ENCODE measurements at places on chromosomes 1 and 21.

- DNase-seq = no peak
Observed at GRCh38 chr1:112529301-112529700, 20.5 kb downstream of the WNT2B start.

DNA sequence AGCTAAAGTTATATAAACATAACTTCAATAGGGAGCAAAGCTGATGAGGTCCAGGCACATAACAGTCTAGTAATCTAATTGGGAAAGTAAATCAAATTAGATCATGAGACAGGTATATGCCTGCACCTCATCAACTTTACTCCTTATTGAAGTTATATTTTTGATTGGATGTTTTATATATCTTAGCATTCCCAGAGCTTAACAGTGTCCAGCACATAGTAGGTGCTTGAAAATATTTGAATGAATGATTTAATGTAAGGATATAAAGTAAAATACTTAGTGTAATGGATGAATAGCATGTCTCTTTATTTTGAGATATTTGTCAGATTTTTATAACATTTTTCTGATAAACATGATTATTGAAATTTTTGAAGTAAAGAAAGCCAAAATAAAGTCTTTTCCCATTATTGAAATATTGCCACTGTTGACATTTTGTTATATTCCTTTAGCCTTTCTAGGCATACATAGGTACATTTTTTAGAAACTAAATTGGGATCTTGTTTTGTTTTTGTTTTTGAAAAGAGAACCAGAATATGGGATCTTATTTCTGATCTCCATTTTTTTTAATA lies 2.8 kb downstream of the CDC7 start:
- no peak for DNase-seq

DNA sequence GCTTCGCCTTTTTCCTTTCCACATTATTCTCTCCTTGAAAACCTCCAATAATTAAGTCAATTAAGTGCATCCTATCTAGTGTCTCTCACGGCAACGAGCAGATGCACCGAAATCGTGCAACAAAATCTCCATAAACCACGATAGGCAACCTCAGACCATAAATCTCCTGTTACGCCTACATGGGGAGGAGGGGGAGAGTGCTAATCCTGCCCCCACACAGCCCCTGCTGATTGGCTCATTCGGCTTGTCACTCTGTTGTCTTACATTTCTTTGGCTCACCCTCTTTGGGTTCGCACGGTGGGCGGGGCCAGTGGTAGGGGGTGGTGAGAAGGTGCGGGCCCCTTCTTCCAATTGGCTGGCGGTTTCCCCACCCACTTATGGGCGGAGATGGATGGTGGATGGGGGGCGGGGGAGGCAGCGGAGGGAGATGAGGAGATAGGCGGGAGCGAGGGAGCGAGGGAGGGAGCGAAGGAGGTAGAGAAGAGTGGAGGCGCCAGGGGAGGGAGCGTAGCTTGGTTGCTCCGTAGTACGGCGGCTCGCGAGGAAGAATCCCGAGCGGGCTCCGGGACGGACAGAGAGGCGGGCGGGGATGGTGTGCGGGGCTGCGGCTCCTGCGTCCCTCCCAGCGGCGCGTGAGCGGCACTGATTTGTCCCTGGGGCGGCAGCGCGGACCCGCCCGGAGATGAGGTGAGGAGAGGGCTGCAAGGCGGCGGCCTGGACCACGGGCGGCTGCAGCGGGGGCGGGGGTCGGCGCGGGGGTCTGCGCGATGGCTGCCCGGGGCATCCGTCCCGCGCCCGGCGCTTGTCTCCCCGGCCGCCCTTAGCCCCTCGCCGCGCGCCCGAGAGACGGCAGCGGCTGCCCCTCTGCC lies at the start of gene ITSN1:
Gene ITSN1 (plus strand): TSS at position 475 of the 869 bp plus-strand sequence. CDS start 76,328 bp downstream, outside the sequence.
- peak; percentile 98 for DNase-seq

GRCh38 chr1:29047142-29047541 lies 76.6 kb downstream of the TMEM200B start:
- no peak for DNase-seq

- DNase-seq = no peak
Observed at GRCh38 chr1:109256085-109256484, 6.7 kb downstream of the CELSR2 start.

DNA sequence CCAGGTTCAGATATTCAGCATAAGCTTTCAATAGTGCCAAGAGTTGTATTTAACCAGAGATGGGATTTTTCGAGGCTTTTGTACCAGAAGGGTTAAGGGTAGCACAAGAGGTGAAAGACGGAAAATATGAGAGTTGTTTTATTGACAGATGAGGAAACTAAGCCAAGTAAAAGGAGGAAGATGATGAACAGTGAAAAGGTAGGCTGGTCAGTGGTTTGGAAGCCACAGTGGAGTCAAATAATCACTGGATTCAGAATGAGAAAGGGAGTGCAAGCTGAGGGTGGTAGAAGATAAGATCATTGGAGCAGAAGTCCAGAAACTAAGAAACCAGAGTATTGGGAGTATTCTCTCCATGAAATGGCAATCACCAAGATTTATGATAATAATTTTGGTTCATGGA lies 45.7 kb downstream of the ANGPTL1 start:
- no peak for DNase-seq

- DNase-seq = no peak
Observed at GRCh38 chr1:33043267-33044092, 6.8 kb upstream of the AK2 start.

DNA sequence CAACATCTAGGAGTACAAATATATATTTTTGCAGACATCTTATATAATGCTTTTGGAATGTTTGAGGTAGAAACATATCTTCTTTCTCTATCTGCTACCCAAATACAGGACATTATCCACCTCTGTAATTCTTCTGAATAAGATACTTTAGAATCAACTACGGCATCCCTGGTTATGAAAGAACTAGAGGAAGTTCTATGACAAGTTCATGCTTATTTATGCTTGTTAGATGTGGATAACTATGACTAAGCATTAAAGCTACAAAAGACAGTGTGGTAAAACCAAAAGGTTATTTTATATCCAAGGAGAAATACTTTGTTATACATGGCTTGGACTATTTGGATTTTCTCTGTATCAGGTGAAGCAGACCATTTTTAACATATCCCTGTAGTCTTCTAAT lies 894.0 kb downstream of the KCNT2 start:
- DNase-seq = no peak

- DNase-seq = no peak
Observed at GRCh38 chr1:3456964-3457909, 2.8 kb downstream of the ARHGEF16 start.

DNA sequence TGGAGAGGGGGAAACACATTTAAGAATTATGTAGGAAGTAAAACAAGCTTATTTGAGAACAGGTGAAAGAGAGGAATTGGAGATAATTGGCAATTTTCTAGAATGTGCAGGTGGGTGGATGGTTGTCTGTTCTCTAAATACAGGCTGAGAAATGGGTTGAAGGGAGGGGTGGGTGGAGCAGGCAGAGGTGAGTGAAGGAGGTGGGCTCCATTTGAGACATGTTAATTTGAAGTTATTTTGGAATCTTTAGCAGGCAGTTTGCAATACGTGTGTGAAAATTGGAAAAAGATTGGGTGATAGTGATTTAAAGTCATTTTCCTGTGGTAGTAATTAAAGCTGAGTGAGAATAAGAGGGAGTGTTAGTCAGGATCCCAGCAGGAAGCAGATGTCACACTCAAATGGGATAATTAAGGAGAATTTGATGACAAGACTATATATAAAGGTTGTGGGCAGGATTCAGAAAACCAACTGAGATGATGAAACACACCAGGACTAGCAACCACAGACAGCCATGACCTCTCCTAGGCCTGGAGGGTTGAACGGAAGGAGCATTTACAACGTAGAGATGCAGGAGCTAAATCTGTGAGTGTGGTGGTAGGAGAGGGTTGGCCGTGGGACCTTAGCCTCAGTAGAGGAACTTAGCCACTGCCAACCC lies 40.6 kb downstream of the CHRM3 start:
- no peak for DNase-seq

DNA sequence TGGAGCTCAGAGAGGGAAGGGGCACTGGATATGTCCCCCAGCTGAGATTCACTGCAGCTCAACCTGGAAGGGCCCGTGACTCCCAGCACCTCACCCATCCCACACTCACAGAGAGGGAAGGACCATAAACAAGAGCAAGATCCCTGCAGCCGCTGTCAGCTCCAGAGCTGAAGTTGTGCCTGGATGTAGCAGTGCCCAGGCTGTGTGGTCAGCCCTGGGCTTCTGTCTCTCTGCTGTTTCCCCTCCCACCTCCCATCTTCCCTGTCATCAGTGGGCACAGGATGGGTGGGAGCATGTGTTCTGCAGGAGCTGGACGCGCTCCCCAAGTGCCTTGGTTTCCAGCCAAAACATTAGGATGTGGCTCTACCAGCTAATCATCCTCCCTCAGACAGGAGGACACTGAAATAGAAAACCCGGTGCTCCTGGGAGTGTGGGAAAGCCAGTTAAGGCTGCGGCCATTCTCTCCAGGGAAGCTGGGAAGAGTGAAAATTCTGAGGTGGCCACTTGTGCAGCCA lies 282.7 kb downstream of the NPHP4 start:
- no peak for DNase-seq

GRCh38 chr1:44717156-44717555 lies 13.8 kb downstream of the RNU5D-1 start:
- DNase-seq = no peak

- no peak for DNase-seq
Observed at GRCh38 chr1:216542263-216542662, 119.0 kb upstream of the USH2A start.

GRCh38 chr1:43541721-43542401 lies 11.2 kb downstream of the PTPRF start:
- no peak for DNase-seq

- no peak for DNase-seq
Observed at GRCh38 chr1:30928789-30929134, 20.2 kb upstream of the SDC3 start.

- DNase-seq = no peak
Observed at GRCh38 chr1:93541045-93541444, 93.1 kb downstream of the FNBP1L start.

DNA sequence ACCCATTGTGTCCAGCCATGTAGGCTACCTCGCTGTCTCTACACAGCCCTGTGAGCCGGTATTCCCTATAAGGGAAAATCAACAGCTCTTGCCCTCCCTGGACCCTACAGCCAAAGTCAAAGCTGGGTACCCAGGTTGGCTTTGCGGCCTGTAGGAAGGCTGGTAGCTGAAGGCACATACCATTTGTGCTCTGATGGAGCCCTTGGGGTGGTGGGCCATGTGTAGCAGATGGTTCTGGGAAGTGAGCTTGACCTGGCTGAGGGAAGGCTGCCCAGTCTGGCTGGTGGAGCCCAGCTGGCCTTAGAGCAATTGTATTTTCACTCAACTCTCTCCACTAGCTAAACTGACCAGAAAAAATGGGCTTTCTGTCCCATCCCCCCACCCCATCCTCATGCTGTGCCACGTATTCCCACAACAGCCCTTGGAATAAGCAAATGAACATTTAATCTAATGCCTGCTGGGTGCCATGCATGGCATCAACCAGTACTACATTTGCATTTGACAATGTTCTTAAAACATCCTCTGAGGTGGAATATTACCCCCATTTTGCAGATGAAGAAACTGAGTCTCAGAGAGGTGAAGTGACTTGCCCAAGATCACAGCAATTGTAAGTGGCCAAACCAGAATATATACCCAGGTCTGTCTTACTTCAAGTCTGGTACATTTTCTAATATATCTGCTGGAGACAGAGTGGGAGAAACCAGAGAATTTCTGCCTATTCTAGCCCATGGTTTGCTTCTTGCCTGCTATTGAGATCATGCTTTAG lies 56.8 kb downstream of the NDUFS5 start:
- no peak for DNase-seq

DNA sequence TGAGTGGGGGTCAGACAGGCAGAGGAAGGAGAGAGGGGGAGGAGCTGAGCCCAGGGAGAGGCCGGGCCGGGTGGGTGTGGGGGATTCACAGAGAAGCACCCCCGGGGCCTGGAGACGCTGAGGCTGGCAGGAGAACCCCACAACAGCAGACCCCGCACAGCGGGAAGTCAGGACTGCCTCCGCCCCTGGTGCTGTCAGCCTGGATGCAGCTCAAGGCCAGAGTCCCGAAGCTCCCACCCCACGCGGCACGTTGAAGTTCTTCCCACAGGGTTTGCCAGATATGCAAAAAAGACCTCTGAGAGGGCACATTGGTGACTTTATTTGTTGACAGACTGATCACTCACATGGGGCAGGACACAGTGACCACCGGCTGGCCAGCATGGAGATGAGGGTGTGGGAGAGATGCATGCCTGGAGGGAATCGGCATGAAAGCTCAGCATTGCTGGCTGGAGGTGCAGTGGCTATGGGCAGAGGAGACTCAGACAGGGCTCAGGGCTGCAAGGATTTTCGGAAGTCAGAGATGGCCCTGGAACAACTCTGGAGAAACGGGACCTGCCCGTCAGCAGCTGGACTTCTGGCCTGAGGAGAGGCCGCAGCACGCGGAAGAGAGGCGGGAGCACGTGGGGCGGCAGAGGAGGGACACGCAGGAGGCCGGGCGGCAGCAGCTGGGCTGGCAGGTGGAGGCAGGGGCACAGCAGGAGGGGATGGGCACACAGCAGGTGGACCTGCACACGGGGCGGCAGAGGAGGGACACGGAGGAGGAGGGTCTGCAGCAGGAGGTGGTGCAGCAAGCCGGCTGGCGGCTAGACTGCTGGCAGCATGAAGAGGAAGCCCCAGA lies 885 bp downstream of the KRTAP10-3 start:
- DNase-seq = no peak

GRCh38 chr1:109895720-109896504 lies 14.7 kb upstream of the CSF1 start:
- no peak for DNase-seq

DNA sequence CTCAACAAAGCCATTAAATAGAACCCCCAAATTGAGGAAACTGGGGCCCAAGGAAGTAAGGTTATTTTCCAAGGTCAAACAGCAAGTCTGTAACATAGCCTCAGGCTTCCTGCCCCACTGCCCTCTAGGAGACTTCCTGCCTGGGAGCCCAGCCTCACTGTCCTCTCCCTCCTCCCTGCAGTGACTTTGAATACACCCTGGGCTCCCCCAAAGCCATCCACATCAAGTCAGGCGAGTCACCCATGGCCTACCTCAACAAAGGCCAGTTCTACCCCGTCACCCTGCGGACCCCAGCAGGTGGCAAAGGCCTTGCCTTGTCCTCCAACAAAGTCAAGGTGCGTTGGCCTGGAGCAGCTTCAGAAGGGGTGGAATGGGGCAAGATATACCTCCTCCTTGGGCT lies 18.3 kb downstream of the GRHL3 start:
- no peak for DNase-seq

- DNase-seq = no peak
Observed at GRCh38 chr1:227490478-227490877, 72.9 kb upstream of the ZNF678 start.

All from NCI-H1930 (cell line).